ENCODE measurements at places on chromosomes 3 and 15. TPM values are rescaled to one million over a fixed set of nuclear protein-coding genes. Genes with fewer than 3 reads are reported as not detected.

DNA sequence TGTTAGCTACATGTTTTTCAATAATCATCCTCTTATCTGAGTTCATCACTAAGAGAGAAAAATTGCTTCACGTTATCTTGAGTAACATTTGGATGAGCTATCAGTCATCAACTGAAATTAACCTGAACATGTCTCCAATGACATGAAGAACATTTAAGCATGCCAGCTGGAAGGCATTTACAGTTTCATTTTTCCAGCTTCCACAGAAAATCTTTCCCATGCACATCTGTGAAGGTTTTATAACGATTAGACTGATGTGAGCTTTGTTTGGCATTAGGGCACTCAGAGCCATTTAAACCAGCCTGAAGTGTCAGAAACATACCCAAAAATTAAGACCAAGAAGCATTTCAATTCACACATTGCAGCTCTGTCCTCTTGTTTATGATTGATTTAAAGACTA, 235.8 kb upstream of the ARHGEF26 start:
- no peak for DNase-seq

- DNase-seq = no peak
Observed at GRCh38 chr3:144112036-144112435, 140.4 kb downstream of the DIPK2A start.

GRCh38 chr15:73886717-73887345, 13.5 kb downstream of the TBC1D21 start:
- no peak for DNase-seq

DNA sequence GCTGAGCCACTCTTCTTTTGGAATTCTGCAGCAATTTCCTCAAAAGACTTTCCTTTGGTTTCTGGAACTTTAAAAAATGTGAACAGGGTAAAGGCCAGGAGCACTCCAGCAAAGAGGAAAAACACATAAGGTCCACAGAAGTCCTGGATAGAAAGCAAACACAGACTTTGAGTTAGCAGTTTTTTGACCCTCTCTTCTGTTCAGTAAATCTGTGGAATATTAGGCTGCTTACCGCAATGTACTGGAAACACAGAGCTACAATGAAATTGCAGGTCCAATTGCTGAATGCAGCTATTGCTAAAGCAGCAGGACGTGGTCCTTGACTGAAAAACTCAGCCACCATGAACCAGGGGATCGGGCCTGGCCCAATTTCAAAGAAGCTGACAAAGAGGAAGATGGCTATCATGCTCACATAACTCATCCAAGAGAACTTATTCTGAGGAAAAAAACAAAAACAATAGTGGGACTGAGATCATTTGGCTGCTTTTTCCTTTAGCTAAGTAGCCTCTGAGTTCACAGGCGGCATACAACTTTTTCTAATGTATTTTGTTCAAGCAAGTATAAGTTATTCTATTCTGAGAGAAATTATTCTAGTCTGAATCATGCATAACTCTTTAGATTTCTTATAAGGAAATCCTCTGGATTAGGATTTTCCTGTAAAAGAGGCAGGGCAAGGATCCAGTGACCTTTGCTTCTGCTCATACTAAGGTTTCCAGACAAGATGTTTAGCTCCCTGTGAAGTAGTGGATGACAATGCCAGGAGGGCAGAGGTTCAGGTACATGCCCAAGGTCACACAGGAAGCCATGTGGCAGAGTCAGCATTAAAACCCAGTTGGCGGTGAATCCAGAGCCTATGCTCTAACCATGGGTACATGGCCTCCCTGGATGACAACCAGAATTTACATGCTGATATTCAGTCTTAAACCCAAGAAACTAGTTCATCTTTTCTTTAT, 28.3 kb downstream of the SLC2A2 start:
- no peak for DNase-seq

CTXND1 gene
- not detected for total RNA-seq

SSUH2 gene
- 0.54 TPM for total RNA-seq
